GDM1 (cell line): ENCODE measurements at places on chromosomes 1 and 21.

- DNase-seq, result no peak
Measured at GRCh38 chr1:115810609-115811008, 30.3 kb downstream of the NHLH2 start.

GRCh38 chr1:217718873-217719272 is 87.7 kb downstream of the SPATA17 start:
- DNase-seq, result no peak

DNA sequence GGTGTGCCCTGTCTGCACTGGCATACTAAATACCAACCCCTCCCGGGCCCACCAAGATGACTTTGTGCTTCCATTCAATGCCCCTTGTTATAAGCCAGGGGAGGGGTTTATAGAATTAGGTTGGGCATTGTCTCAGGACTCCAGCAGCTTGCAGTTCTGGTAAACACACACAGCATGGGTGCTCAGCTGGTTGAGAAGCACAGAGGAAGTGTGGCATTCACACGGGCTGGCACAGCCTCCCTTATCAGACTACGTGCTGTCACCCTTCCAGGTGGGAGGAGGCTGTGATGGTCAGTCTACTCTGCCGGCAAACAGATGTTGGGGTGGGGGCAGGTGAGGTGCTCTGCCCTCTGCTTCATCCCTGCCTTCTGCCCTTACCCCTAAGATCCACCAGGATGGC is 15.0 kb upstream of the SLC6A17 start:
- DNase-seq, result no peak

- no peak for DNase-seq
Measured at GRCh38 chr1:104856091-104856490, 1106.4 kb downstream of the AMY1C start.

GRCh38 chr1:171751221-171751620 is 9.4 kb upstream of the VAMP4 start:
- DNase-seq, result no peak

GRCh38 chr1:117567976-117568375 is 37.9 kb upstream of the TENT5C start:
- no peak for DNase-seq

DNA sequence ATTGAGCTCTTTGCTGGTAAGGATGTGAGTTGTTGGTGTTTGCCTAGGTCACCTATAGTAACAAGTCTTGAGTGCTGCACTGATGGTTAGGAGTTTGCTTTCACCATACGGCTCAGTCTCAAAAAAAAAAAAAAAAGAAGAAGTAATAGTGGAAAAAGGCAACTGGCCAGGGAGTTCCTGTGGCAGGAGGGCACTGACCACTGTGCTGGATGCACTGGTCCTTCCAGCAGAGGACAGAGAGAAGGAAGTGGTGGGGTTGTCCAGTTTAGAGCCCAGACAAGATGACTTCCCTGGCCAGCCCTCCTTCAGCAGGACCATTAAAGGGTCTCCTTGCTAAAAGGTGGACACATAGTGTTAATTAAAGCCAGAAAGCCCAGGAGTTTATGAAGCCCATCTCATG is 11.9 kb upstream of the PTCH2 start:
- DNase-seq, result no peak

DNA sequence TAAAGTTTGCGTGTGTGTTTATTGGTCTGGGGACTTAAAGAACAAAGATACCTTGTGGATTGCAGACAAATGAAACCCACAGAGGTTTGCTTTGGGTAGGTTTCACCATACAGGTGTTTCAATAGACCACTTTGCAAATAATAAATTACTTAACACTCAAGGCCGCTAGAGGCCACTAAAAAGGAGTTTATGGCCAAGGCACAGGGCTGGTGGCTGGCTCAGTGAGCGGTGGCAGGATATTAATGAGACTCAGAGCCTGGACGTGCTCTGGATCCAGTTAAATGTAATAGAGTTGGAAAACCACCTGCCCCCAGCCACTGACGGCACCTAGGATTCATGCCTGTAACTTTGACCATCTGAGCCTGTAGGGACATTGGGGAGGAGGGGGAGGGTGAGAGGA is 44.5 kb downstream of the LRRC38 start:
- no peak for DNase-seq
